Esophagus squamous epithelium (tissue), 5 donors: ENCODE measurements at places on chromosomes 16 and 17.

DNA sequence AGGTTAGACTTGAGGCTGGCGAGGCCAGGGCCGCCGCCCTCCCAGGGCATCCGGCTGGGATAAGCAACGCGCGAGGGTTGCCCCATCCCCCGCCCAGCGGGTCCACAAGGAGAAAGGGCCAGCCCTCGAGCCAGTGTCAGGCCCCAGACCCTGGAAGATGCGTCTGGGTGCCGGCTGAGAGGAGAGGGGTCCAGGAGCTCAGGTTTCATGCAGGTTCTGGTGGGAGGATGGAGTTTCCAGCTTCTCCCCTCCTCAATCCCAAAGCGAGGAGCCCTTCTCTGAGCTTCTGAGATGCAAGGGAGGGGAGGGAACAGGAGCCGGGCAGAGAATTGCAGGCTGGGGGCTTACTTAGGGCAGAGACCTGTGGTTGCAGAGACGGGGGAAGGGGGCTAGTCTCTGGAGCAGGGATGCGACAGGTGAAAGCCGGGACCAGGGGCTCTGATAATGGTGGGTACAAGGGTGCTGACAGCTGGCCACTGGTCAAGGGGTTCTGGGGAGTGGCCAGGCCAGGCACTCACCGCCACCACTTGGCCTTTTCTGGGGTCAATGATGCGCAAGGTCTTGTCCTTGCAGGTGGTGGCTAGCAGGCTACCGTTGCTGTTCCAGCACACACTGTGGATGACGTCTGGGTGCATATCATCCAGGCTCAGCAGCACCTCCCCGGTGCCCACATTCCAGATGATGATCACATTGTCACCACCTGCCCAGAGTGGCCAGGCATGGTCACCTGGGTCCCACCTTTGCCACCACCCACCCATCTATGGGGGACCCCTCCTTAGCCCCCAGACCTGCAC is 4.2 kb downstream of the CORO6 start:
- no peak for DNase-seq

DNA sequence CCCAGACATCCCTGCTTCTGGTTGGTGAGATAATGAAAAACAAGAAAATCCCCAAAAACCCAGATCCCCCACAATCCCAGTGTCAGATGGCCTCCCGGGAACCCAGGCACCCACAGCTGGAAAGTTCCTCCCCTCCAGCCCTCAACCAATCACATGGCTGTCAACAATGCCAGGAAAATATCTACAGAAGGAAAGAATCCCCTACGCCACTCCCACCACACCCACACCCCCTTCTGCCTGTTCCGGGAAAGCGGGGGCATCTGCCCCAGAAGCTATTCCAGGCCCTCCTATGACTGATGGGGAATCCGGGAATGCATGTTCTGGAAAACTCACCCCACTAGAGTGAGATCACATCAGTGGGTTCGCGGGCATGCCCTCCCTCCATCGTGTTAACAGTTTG is 1.8 kb downstream of the TMEM95 start:
- no peak for DNase-seq

- no peak for DNase-seq
Observed at GRCh38 chr16:83532634-83533033, 275.1 kb upstream of the HSBP1 start.

DNA sequence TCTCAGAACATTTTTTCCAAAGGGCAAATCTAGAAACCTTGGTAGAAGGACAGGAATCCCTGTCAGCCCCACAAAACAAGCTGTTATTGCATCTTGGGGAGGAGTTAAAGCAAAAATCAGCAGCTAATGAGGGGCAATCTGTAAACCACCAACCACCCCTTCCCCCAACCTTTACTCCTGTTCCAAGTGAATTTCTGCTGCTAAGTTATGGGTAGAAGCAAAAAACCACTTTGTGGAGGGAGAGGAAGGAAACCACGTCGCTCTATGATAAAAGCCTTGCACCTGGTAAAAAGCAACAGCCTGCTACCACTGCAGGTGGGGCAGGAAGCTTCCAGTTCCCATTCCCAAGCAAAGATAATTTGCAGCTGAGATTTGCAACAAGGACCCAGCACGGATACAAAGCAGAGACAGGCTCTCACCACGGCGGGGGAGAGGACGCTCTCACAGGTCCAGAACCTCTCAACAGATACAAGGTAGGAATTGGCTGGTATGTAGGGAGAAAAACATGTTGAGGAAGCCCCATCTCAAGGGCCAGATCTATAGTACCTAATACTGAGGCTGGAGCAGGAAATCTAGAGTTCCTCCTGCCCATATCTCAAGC is 10.7 kb downstream of the ABCA8 start:
- DNase-seq, result no peak

DNA sequence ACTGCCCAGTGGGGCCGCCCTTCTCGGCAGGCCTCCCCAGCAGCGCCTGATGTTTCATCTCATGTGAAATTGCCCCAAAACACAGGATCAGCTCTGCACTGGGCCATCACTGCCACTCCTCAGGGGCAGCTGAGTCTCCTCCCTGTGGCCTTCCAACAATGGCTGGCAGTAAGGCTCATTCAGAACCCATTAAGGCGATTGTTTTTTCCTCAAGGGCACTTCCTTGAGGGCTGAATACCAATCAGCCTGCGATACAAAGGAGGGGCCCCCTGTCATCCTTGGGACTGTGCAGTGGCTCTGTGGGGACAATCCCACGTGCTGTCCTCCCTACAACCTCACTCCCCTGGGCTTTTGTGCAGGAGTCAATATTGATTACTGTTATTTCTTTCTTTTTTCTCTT is 47.5 kb downstream of the XYLT1 start:
- no peak for DNase-seq

DNA sequence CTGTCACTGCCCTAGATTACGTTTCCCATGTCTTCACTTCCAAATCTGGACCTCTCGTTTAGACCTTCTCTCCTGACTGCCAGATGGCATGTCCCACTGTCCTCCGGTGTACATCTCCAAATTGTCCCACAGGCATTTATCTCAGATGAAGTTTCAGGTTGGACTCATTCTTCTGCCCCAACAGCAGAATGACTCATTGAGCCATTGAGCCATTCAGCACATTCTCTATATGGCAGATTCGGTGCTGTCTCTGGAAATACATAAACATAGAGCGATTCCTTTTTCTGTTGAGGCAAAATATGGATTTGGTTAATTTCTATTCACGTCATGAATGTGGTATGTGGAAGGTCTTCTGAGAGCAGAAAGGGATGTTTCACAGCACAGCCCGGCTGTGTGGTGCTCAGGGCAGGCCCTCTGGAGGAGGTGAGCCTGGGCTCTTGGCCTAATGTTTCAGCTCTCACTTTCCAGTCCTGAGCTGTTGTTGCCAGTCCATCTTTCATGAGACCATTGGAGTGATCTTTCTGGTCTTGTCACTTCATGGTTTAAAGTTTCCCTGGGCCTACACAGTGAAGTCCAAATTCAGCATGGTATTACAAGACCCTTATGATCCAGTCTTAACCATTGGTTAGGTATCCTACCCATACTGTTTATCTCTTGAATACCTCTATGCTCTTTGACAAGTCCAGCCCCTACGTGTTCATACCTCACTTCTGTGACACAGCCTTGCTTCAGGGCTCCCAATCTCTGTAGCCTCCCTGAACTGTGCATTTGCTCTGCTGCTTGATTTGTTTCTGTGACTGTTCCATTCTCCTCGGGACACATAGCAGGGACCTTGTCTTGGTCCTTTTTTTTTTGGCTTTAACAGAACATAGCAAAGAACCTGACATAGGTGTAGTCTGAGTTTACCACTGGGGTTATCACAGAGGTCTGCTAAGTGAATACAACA is 15.9 kb downstream of the HAPSTR1 start:
- DNase-seq, result no peak

DNA sequence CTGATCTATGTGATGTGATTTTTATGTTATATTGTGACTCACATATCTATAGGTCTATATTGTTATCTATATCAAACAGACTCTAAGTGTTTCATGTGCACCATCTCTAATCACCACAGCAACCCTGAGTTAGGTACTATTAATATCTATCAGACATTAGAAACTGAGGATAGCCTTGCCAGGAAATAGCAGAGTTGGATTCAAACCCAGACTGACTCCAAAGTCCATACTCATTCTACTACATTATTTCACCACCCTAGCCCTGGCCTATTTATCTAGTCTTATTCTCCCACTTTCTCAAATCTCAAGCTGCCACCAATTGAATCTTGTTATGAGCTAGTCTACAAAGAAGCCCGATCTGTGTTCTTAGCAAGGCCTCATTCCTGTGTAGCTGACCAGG is 65.4 kb upstream of the GNAO1 start:
- DNase-seq, result no peak

DNA sequence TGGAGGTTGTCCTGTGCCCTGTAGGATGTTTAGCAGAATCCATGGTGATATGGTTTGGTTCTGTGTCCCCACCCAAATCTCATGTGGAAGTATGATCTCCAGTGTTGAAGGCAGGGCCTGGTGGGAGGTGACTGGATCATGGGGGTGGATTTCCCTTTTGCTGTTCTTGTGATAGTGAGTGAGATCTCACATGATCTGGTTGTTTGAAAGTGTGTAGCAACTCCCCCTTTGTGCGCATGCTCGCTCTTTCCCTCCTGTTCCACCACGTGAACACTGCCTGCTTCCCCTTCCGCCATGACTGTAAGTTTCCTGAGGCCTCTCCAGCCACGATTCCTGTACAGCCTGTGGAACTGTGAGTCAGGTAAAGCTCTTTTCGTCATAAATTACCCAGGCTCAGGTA is 61.9 kb downstream of the ARHGAP17 start:
- DNase-seq, result no peak

DNA sequence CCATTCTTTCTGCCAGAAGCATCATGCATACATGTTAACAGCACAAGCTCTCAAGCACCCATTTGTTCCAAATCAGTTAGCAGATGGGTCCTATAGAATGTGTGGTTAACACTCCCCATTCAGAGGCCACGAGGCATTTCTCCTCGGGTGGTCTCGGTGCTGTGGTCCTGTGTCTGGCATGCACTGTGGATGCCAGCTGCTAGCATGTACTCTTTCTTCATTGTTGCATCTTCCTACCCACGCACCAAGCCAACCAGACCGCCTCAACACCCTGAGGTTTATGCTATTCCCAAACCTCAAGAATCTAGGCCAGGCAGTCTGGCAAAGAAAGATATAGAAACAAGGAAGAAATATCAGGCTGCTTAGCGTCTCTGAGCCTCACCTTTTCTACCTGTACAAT is 27.8 kb upstream of the MRTFB start:
- no peak for DNase-seq

DNA sequence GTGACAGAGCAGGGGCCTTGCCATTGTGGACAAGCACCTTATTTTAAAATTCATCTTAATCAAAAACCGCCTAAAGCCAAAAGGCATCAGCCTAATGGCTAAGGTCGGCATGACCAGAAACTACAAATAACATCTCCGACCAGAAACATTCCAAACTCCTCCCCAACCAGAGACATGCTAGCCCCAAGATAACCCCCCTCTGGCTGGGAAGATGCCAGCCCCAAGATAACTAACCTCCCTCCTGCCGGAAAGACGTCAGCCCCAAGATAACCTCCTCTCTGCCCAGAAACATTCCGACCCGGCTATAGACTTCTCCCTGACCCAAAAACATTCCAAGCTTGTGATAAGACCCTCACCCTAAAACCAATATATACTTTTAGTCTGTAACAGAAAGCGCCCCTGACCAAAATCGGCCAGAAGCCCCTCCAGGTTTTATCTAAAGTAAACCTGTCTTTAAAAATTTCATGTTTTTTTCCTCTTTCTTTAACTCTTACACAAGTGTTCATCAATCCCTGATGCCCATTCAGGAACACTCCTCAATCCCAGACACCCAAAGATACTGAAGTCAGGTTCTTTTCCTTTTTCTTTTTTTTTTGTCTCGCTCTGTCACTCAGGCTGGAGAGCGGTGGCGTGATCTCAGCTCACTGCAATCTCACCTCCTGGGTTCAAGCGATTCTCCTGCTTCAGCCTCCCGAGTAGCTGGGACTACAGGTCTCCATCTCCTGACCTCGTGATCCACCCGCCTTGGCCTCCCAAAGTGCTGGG is 32.7 kb downstream of the TLE7 start:
- no peak for DNase-seq

DNA sequence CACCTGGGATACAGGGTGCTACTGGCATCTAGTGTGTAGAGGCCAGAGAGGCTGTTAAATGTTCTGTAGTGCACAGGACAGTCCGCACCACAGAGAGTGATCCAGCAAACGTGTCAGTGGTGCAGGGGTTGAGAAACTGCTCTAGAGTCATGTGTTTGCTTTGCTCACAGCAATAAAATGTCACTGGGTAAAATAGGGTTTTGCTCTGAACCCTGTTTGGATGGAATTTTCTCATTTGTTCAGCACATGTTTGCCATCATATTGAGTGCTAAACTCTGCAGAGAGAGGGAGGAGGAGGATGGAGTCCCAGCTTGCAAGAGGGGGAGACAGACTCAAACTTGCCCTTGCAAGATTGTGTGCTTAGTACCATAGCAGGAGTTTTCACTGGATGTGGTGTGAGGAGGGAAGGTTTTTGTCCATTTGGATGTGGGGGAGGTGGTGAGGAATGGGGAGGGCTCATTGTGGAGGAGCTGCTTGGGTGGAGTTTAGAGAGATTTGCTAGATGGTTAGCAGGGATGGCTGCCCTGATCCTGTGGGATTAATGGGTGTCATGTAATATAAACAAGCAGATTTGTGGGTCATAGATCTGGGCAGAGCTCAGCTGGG is 11.8 kb downstream of the PLCG2 start:
- no peak for DNase-seq

- no peak for DNase-seq
Observed at GRCh38 chr16:1918351-1919326, at the start of gene HS3ST6. TSS of gene HS3ST6 (minus strand) at chr16:1918415. CDS start at chr16:1918323, 92 bp downstream.
